Stimulated activated naive CD4-positive, alpha-beta T cell treated with Interleukin-2 at 50 U/mL for 16 hours (primary cell): ENCODE measurements at places on chromosomes 4 and X.

DNA sequence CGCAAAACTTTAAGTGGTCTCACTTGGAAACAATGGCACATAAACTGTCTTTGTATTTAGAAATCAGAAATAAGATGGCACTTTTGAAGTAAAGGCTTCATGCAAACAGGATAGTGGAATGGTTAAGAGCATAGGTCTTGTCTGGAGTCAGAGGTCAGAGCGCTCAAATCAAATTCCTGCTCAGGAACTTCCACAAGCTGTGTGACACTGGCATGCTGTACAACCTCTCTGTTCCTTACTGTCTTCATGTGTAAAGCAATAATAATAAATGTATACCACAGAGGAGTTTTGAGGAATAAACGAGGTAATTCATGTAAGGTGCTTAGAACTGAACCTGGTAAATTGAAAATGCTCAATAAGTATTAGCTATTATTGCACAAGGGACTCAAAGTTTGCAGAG, 43.4 kb upstream of the ACSL4 start:
- DNase-seq: no peak

DNA sequence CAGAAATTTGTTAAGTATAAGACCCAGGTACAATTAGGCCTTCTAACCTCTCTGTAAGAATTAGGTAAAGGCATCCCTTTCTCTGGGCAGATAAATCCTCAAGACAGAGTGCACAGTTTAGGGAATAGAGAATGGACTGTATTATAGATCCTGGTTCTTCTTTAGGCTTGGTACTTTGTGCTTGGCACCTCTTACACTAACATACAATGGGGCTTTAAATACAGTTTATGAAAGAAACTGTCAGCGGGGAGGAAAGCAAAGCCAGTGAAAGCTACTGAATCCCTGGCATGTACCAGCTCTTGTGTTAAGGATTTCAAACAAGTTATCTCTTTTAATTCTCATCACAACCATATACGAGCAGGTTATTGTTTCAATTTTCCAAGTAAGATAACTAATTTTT, 1350.0 kb downstream of the ADGRL3 start:
- no peak for DNase-seq

GRCh38 chr4:158799013-158799770, 30.4 kb downstream of the FNIP2 start:
- DNase-seq: no peak

GRCh38 chr4:169369634-169370033, 98.9 kb upstream of the SH3RF1 start:
- DNase-seq: no peak

- DNase-seq: no peak
Measured at GRCh38 chr4:20486433-20486832, 213.8 kb upstream of the PACRGL start.

DNA sequence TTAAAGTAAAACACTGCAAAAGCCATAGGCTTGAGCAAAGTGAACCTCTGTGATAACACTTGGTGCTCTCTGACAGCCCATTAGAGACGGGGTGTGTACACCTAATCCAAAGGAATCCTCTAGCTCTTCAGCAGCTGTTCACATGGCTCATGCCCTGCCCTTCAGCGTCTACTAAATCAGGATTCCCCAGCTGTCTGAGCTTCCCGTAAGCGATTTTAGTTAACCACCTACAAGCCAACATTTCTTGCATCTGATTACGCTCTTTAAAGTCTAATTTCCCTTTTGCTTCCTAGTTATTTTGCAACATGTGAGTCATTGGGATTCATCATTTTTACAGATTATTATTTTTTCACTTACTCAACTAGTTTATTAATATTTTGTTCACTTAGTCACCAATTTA, 6.5 kb downstream of the DMD start:
- DNase-seq: no peak

- DNase-seq: no peak
Measured at GRCh38 chrX:133183806-133184205, 34.3 kb downstream of the TFDP3 start.

DNA sequence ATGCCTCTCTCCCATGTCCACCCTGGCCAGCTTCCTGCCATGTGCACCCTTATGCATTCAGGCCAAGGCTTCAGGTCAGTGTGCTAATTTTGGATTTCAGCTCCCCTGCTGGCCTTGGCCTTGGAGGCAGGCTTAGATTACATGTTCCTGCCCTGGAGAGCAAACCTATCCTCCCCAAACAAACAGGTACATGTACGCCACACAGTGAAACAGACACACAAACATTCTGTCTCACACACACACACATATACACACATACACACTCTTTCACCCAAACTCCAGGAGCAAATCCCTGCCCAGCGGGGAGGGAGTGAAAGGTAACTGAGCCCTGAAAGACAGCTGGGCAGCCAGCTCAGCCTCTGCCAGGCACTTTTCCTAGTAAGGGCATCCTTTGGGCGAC, 62.7 kb upstream of the ARHGAP36 start:
- DNase-seq: no peak

DNA sequence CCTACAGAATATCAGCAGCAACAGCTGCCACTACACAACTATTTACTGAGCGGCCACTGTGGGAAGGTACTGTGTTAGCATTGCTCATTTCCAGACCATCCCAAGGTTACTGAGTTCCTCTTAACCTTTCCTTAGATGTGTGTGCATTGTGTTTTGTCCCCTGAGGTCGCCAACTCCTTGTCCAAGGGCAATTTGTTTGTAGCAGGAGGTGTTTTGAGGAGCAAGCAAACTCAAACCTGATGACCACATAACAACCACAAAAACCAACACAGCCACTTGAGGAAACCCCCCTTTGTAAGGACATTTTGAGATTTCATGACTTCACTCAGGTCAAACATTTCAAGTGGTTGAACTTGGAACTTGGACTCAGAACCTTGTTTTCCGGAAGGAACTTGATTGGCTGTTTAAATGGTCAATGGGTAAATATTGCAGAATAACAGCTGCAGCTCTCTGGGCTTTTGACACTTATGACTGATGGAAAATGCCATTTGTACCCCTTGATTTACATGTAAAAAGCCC, 122.3 kb downstream of the MID1IP1 start:
- DNase-seq: no peak

GRCh38 chr4:101259876-101260275, 87.5 kb downstream of the PPP3CA start:
- no peak for DNase-seq

- DNase-seq: no peak
Measured at GRCh38 chr4:179583221-179583620, 2141.0 kb upstream of the AGA start.

DNA sequence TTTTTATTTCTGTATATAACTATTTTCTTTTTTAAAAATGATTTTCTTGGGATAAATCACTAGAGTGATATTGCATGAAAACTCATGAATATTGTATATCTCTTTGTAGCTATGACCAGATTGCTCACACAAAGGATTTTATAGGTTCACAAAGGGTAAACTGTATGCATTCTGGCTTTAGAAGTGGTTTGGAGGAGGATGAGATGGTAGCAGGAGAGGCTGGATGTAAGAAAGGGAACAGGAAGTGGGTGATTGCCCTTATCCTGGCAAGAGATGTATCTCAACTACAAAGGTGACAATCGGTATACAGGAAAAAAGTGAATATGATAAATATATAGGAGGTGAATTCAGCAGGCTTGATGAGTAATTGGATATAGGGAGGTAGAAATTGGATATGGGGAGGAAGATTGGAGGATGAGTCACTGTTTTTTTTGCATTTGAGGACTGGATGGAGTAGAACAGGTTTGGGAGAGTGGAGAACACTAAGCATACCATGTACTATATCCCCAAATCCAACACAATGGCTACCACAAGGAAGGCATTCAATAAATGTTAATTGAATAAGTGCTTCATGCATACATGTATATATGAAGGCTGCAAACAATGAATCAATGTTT, 9.9 kb downstream of the FGG start:
- no peak for DNase-seq

GRCh38 chr4:70722199-70722791, 531 bp downstream of the RUFY3 start:
- DNase-seq: peak; percentile 9

- no peak for DNase-seq
Measured at GRCh38 chrX:9847071-9847470, 60.8 kb downstream of the SHROOM2 start.

- DNase-seq: no peak
Measured at GRCh38 chrX:9895225-9895912, 71.8 kb upstream of the CLDN34 start.

- no peak for DNase-seq
Measured at GRCh38 chrX:105527759-105528158, 294.6 kb upstream of the NRK start.

- DNase-seq: no peak
Measured at GRCh38 chr4:133323670-133324069, 174.6 kb downstream of the PCDH10 start.

DNA sequence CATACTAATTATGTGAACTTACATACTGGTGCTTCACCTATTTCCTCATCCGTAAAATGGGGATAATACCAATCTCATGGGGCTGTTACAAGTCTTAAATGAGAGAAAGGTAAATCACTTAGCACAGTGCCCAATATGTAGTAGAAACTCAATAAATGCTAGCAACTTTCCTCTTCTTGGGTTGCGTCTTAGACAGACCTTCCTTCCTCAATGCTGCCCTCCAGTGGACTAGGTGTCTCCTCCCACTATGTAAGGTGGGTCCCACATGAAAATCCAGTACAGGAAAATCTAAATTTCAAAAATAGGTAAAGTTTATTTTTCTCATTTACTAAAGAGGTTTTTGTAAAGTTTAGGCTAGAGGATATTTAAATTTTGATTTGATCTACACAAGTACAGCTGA, 20.6 kb downstream of the ZDHHC9 start:
- peak; percentile 30 for DNase-seq

DNA sequence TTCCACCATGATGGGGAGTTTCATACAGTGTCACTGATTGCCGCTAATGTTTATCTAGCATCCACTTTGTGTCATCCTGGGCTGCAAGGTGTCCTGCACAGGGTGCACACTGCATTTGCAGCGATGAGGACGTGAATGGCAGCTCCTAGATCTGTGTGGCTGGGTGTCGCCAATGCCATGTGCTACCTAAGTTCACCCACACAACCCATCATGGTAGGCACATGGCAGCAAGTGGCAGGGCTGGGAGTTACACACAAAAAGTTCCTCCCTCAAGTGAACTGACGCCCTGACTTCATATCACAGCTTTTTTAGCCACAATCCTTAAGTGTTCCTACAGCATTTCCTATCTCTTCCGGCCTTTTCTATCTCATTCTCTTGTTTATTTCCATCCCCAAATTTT, 45.9 kb upstream of the SPRY1 start:
- no peak for DNase-seq

GRCh38 chr4:168999809-169000208, 10.2 kb downstream of the CBR4 start:
- DNase-seq: no peak

- DNase-seq: peak; percentile 45
Measured at GRCh38 chr4:108171339-108172230, 2.9 kb upstream of the LEF1 start.

GRCh38 chr4:184147858-184148737, 69.6 kb downstream of the ENPP6 start:
- DNase-seq: no peak

DNA sequence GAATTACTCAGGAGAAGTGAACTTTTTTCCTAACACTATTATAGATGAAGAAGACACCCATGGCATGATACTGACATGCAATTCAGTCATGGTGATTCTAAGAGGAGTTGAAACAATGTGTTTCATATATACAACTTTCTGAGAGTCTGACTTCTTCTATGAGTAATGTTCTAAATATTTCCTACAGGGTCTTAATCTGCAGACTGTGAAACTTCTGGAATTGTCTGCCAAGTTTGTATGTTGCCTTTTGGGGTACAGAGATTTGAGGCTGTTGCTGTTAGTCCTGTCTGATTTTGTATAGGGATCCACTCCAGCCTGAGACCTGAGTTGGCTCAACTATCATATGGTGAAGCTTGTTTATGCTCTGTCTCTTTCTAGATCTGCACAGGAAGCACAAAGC, 160.6 kb upstream of the GATB start:
- no peak for DNase-seq

- no peak for DNase-seq
Measured at GRCh38 chrX:22855693-22856092, 144.1 kb upstream of the DDX53 start.

- DNase-seq: no peak
Measured at GRCh38 chr4:101953949-101954348, 163.4 kb downstream of the BANK1 start.

GRCh38 chr4:8534129-8534528, 46.1 kb upstream of the GPR78 start:
- no peak for DNase-seq
